ENCODE measurements at places on chromosomes 1 and 21.

DNA sequence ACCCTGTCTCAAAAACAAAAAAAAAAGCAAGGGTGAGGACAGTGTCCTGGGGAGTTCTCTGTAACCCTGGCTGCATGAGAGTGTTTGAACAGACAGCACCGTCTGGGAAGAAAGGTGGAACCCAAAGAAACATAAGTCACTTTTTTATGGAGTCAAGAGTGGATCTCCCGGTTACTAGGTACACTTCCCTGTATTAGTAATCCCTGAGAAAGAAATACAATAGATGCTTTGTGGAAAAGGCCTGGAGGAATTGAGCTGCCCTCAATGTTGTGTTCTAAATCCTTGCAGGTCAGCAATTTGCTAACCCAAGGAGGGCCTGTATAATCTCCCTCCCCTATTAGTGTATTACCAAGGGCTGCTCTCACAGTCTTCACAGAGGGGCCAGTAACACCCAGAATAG is 16.6 kb downstream of the DEGS1 start:
- no peak for DNase-seq

DNA sequence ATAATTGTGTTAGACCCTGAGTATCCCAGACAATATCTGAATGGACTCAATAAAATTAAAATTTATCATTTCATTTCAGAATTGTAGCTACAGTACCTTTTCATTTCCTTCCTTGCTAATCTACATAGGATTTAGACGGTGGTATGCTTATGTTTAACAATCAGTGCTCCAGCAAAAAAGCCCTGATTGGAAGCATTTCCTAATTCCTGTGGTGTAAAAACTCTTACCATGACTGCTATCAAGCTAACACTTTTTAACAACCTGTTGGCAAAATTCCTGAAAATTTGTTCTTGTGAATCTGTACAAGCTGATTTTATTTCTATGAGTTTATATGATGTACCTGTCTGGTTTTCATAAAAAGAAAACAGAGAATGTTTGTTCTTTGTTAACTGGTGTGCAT is 5.2 kb upstream of the FNBP1L start:
- no peak for DNase-seq

GRCh38 chr1:94989398-94989797 is 62.5 kb upstream of the CNN3 start:
- DNase-seq = no peak

DNA sequence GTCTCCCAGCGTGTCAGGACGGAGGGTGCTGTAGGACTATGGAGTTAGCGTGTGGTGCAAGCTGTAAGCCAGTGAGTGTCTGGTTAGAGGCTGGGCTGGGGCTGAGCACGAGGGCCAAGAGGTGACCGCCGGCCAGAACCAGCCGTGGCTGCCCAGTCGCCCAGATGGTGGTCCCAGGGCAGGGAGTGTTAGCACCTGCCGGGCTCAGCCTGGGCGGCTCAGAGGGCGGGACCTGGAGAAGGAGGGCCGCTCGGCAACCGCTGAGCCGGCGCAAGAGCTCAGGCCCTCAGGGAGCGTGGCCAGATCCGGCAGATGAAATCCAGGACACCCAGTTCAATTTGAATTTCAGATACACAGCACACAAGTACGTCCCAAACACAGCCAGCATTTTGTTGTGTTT is 87.9 kb downstream of the PRDM16 start:
- no peak for DNase-seq

GRCh38 chr1:45752441-45753052 is 2.1 kb upstream of the IPP start:
- DNase-seq = no peak

GRCh38 chr1:202599669-202600431 is 110.4 kb downstream of the SYT2 start:
- no peak for DNase-seq

GRCh38 chr1:246591047-246591446 is 24.8 kb downstream of the CNST start:
- DNase-seq = no peak

- no peak for DNase-seq
Observed at GRCh38 chr21:33396436-33396835, 6.8 kb upstream of the IFNGR2 start.

GRCh38 chr1:186960861-186961260 is 132.1 kb downstream of the PLA2G4A start:
- no peak for DNase-seq

DNA sequence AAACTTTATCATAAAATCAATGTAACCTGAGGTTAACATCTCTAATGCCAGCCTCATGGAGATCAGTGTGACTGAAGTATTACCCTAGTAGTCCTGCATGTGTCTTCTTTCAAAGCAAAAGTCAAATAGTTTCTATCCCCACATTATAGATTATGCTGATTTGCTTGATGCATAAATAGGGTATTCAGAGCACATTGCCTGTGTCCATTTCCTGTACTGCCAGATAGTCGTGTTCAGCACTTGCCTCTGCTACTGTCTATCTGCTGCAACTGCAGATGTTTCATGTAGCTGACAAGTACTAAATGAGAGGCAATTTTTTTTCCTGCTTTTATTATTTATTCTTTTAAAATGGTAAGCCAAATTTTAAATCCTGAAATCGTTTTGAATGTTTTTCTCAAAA is 348.7 kb downstream of the CHRM3 start:
- no peak for DNase-seq

Measured in cerebellar nuclear complex (tissue), 1 donor.